GM03348 (cell line): ENCODE measurements at places on chromosomes 4 and X.

DNA sequence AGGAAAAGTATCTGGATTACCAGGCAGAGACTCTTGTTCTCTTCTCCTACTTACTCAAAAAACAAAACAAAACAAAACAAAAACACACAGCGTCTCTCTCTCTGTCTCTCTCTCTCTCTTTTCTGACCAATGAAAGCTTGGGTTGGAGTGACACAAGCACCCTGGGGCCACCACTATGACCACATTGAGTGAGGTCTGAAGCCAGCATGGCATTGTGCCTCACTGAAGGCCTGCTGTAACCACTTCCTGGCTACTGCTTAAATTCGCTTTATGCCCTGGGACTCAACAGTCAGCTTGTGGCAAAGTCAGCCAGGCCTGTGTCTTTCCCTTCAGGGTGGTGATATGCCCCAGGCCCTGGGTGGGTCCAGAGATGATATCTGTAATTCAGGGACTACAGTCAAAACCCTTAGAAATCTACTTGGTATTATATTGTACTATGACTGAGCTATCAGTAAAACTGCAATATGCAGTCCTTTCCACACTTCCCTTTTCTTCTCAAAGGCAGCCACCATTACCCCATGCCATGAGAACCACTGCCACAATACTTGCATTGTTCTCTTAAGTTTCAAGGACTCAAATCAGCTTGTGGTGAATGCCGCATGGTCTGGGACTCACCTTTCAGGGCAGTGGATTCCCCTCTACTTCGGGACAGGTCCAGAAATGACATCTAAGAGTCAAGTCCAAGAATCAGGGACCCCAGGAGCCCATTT lies 606.8 kb upstream of the KLHL4 start:
- no peak for DNase-seq

DNA sequence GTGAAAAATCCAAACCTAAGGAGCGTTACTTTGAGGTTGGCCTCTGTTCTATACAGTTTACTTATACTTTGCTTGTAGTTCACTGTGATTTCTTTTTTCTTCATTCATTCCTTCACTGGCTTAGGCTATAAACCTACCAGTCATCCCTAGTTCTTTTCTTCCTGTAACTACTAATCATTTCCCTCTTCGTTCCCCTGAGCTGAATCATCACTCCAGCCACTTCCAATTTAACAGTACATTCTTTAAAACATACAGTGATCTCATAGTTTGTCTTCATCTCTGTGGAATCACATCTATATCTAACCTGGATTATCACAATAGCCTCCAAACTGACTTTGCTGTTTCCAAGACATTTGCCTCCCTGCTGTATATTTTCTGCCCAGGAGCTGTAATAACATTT lies 25.2 kb upstream of the NPFFR2 start:
- DNase-seq, result peak; percentile 52

- no peak for DNase-seq
These were observed 14.9 kb upstream of the GLUD2 start for GRCh38 chrX:121032531-121032930.

DNA sequence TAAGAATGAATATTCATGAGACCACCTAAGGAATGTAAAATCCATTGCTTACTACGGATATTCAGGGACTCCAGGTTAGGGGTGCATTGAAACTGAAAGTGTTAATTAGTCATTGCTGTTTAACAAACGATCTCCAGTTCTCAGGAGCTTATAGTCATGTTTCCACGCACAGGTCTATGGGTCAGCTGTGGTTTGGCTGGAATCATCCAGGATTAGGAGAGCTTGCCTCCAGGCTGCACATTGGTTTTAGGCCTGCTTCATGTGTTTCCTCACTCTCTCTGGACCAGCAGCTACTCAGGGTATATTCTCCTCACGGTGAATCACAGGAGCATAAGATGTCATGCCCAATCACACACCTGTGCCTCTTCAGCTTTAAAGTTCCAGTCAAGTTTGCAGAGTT lies 98.9 kb downstream of the ATXN3L start:
- DNase-seq, result peak; percentile 11

- no peak for DNase-seq
These were observed 19.7 kb upstream of the CRMP1 start for GRCh38 chr4:5912614-5913019.

DNA sequence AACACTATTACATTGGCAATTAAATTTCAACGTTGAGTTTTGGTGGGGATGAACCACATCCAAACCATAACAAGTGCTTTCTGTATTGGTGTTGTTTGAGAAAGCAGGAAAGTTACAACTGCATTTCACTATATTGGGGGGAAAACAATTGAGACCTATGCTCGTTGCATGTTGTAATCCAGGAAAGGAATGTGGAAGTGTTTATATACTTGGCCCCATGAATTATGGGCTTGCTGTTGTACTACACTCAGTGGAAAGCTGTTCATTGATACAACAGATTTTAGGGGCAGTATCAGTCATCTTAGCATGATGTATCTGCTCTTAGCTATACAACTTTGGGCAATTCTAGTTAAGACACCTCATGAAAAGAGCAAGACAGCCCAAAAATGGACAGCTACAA lies 52.4 kb downstream of the KLHL5 start:
- DNase-seq, result no peak

GRCh38 chr4:182492423-182492822 lies 249.2 kb downstream of the TENM3 start:
- peak; percentile 56 for DNase-seq

- DNase-seq, result no peak
These were observed 959.1 kb upstream of the LCORL start for GRCh38 chr4:18980516-18981233.

GRCh38 chr4:141810038-141810711 lies 173.8 kb downstream of the IL15 start:
- DNase-seq, result no peak

- peak; percentile 24 for DNase-seq
These were observed 189.7 kb downstream of the PDGFC start for GRCh38 chr4:156781852-156782251.

DNA sequence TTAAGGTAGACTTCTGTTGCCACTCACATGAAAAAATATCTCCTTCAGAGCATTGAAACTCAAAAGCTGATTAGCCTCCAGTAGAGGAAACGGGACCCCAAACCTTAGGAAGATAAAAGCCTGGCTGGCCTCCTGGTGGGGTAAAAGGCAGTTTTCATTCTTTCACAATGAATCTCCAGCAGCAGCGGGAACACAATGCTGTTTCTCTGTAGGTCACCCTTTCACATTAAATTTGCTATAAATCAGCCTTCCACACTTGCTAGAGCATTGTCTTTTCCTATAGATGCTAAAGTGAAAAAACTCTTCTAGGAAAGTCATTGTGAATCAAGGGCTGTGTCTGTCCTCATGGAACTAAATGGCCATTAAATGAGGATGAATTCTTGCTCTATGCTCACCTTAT lies 207.3 kb upstream of the MAGEB2 start:
- DNase-seq, result no peak

- no peak for DNase-seq
These were observed 13.8 kb upstream of the CDKL2 start for GRCh38 chr4:75644095-75644494.
